Lung (tissue), 17 donors: ENCODE measurements at places on chromosomes 1 and 21. TPM values are rescaled to one million over a fixed set of nuclear protein-coding genes. Genes with fewer than 3 reads are reported as not detected.
A peak's percentile ranks its signal among the peaks of the same experiment; 100 is the strongest.

MEX3A gene
- 1.1 TPM for total RNA-seq

KCNE1 gene
- 29.5 TPM for total RNA-seq

ST6GALNAC5 gene
- 23.0 TPM for total RNA-seq

S100A3 gene
- 5.4 TPM for total RNA-seq

- no peak for DNase-seq
Observed at GRCh38 chr1:165628147-165628822, 2.7 kb upstream of the MGST3 start.

DNA sequence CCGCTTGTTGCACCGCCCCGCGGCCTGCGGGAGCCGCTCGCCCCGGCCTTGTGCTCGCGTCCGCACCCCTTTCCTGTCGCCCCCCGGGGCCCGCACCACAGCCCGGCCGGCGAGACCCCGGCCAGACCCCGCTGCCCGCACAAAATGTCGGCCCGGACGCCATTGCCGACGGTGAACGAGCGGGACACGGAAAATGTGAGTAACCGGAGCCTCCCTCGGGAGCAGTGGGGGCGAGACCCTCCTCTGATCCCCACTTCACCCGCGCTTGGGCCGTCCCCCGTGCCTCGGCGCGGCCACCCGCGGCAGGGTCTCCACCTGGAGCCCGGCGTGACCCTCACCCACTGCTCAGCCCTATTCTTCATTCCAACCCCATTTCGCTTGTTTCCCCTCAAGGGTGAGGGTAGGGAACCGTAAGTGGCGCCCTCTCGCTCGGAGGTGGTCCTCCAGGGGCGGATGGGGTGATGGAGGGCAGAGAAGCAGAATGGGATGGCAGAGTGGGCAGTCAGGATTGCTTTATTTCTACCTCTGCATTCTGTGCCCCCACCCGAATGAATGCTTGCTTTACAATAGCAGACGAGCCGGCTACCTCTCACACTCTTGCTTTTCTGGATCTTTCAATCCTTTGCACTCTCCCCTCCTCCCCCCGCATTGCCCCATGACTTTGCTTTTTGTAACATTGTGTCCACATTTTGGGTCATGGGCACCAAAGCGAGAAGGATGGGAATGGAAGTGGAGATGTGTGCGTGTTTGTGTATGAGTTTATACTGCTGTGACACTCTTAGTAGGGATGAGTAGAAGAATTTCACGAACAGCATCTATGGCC, 954 bp downstream of the MARK1 start:
- DNase-seq, result peak; percentile 52

DNA sequence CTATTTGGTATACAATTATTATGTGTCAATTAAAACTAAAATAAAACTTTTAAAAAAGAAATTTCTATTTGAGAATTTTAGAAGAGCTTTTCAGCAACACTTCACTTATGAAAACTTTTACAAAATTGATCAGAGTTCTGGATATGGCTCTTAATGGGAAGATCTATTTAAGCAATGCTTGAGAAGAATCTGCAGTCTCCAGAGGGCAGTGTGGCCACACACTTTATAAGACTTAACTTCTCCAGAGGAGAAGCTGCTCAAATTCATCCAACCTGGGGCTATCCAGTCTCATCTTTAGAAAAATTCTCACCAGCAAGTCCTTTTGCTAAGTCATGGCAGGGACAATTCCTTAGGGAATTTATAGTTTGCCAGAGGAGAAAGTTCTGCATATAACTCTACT, 25.2 kb upstream of the AGO1 start:
- peak; percentile 47 for DNase-seq

DNA sequence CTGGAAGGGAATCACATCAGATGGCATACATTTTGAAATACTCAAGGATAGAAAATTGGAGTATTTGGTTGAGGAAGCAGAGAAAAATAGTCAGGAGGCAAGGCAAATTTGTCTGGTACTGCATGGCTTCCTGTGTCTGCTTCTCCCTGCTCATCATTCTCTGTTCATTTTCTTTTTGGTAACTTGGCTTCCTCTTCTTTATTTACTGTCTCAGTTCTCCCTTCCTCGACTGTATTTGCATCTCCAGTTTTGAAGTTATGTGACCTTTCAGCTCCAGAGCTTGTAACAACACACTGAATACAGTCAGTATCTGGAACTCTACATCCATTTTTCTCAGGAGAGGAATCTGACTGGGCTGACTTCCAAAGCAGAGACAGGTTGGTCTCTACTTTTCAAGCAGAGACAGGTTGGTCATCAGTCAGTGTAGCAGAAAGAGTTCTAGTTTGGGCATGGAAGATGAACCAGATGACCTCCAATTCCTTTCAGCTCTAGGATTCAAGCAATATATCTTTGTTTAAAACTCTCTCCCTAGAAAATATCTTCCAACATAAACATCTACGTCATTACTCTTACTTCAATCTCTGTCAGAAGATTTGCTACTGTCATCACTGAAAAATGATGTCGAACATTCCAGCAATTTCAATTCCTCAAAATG, 571.2 kb downstream of the ADGRL2 start:
- DNase-seq, result no peak

GRCh38 chr1:53448241-53448841, 10.9 kb upstream of the DMRTB1 start:
- no peak for DNase-seq

DNA sequence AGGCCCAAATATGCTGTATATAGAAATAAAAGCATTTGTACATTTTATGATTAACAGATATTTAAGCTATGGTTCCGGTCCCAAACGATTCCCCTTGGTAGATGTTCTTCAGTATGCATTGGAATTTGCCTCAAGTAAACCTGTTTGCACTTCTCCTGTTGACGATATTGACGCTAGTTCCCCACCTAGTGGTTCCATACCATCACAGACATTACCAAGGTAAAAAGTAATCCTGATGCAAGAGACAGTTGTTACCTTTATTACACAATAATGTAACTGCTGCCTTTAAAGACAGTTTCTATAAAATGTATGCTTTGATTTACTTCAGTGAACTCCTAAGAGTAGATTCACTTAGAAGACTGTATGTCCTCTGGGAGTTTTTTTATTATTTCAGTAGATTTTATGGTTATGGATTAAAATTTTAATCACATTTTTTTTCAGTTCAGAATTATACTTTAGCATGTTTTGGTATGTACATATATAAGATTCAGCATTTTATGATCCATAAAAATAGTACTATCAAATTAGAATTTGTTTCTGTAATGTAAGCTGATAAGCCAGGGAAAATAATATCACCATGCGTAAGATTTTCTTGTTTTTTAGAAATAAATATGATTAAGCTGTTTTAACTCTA, 96.5 kb downstream of the USP25 start:
- no peak for DNase-seq

GRCh38 chr1:53799141-53799540, 39.0 kb downstream of the NDC1 start:
- peak; percentile 3 for DNase-seq

DNA sequence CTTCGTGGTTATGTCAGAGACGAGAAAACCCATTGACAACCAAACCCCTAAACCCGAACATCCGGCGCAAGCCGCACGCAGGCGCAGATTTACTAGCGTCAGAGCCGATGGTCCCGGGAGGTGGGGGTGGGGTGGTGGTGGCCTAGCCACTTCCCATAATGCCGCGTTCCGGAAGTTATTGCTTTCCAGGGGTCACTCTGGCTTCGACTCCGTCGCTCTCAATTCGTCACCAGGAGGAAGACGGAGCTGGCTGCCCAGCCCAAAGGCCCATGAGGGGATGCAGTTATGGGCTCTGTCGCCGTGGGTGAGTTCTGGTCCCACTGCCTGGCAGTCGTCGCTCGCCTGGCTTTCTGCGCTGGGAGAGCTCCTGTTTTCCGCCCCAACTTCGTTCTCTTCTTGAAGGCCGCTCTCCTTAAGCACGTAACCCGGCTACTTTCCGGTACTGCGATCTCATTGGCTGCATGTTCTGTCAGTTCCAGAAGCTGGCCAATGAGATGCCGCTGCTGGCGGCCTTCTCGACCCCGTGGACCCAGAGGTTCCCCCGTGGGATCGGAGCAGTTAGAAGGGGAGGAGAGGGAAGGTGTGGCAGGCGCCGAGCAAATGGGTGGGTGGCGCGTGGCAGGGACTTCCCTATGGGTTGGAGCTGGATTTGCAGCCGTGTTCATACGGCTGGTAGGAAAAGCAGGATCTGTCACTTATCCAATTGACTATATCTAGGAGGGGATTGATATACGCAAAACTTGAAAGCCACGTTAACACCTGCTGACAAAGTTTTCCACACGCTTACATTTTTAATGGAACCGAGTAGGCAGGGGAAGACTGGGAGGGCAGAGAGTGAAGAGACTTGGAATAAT, at the start of gene USP16:
TSS of gene USP16 (plus strand) at position 195 of the 854 bp plus-strand sequence. CDS start 3,246 bp downstream, outside the sequence.
- DNase-seq, result peak; percentile 99

- no peak for DNase-seq
Observed at GRCh38 chr1:164794356-164794755, 235.4 kb downstream of the PBX1 start.

DNA sequence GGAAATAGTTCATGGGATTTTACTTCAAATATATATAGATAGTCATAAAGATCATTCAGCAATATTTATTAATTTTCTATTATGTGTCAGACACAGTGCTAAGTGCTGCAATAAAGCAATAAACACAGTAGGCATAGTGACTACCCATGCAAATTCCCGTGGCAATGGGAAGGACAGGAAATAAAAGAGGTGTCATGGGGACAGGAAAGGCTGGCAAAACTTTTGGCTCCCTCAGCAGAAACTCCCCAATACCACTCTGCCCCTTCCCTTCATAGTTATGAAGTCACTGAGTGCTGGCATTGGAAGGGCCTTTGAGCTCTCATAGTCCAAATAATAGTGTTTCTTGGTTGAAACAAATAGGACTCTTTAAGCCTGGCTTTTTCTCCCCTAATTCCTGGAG, 104.4 kb upstream of the DPT start:
- DNase-seq, result no peak

DNA sequence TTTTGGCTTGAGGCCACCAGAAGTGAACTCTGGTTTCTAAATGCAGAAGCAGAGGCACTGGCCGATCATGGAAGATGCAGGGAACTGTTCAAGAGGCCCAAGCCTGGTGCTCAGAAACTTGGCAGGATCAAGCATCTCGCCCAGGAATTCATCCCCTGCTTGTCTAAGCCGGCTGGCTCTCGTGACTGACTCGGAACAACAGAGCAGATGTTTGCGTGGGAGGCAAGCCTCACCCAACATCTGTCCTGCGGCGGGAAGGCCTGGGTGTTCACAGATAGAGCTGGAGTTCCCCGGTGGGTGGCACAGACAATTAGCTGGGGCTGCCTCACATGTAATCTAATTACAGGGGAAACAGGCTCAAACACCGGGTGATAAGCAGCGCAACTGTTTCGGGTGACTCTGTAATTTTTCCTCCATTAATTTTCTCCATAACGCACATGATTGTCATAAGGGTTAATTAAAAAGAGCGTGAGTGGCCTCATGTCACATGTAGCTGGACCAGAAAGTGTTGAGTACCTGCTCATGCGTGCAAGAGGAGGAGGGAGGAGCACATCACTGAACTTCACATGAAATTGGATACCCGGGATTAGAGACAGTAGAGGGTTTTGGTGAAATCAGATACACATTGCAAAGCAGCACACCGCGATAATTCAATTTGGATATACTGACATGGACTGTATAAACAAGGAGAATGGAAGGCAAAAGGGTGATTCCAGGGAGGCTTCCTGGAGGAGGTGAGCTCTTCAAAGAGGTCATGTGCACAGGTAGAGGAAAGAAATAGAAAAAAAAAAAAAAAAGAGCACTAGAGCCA, 180.0 kb downstream of the ETS2 start:
- peak; percentile 93 for DNase-seq

DNA sequence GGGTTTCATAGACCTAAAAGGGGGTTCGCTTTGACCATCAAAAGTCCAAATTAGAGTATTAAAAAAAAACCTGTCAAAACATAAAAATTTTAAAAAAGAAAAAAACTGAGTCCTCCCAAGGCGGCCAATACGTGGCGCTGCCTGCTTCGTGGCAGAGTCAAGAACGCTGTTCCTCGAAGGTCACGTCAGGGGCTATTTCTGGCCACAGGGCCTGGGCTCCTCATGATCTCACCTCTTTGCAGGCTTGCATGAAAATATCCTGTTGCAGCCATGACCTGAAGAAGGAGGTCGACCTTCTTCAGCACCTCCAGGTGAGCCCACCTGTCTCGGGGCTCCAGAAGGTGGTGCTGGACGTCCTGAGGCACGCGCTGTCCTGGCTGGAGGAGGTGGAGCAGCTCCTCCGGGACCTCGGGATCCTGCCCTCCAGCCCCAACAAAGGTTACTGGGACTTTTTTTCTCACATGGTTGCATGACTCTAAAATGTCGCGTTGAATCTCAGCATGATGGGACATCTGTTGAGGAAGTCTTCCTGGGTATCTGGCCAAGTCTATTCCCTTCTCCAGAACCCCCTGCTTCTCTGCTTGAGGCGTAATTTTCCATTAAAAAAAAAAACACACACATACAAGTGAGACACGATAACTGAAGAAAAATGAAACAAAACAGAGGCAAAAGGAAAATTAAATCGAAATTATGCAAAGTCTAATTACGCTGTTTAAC, 80.4 kb upstream of the EFHD2 start:
- DNase-seq, result no peak

DNA sequence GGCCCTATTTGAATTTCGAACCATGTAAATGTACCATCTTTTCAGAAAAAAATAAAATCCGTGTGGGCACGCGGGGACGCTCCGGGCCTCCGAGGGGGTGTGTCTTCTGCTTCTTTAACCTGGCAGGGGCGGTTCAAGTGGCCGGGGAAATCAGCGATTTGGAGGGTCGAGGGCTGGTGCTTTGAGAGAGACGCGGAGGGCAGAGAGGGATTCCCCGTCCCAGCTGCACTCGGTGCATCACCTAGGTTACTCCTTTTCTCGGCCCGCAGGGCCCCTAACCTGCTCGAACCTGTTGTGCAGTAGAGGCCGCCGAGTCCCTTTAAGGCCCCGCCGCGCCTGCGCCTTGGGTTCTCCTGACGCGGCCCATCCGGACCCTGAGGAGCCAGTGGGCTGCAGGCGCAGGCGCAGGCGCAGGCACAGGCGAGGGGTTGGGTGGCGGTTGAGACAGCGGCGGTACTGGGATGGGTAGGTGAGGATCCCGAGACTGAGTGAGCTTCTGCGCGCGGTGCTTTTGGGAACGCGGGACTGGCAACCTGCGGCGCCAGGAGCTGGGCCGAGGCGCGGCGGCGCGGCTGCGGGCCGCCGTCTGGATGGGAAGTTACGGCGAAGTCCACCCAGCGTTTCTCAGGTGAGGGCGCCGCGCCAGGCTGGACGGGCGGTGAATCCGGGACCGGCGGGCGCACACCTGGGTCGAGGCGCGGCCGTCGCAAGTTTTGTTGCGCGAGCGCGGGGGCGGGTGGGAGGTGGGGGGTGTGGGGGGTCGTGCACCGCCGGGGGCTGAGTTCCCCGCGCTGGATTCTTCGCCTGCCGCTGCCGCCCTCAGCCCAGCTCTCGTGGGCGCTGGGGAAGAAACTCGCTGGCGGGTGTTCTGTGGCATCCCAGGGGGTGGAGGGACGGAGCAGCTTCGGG, at the start of gene NBPF3:
TSS of gene NBPF3 (plus strand) at position 417 of the 909 bp plus-strand sequence. CDS start 4,950 bp downstream, outside the sequence.
- peak; percentile 94 for DNase-seq

GRCh38 chr1:50251702-50252101, 143.0 kb downstream of the ELAVL4 start:
- DNase-seq, result no peak

- DNase-seq, result no peak
Observed at GRCh38 chr1:47507144-47507543, 69.3 kb downstream of the FOXD2 start.

DNA sequence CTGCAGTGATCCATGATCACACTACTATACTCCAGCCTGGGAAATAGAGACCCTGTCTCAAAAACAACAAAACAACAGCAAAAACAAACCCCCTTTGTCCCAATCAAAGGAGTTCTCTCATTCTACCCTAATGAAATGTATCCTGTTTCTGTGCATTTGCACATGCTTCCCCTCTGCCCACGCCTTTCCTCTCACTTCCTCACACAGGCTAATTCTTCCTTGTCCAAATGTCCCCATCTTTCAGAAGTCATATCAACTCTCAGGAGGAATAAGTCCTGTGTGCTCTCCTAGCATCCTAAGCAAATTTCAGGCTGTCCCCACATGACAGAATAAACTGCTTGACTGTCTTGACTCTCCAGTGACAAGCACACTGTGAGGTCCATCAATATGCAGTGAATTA, 8.1 kb upstream of the ATP1B1 start:
- no peak for DNase-seq
